ENCODE measurements at places on chromosomes 2 and 18.

DNA sequence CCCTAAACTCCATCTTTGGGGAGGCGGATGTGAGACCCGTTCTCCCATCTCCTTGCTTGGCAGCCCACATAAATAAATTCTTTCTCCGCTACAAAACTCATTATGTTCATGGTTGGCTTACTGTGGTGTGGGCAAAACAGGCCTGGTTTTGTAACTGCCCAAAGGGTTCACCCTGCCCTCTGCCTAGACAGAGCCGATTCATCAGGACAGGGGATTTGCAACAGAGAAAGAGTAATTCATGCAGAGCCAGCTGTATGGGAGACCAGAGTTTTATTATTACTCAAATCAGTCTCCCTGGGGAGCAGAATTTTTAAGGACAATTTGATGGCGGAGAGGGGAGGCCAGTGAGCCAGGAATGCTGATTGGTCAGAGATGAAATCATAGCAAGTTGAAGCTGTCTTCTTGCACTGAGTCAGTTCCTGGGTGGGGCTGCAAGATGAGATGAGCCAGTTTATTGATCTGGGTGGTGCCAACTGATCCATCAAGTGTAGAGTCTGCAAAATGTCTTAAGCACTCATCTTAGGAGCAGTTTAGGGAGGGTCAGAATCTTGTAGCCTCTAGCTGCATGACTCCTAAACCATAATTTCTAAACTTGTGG lies 8.4 kb upstream of the RNF125 start:
- DNase-seq = no peak

DNA sequence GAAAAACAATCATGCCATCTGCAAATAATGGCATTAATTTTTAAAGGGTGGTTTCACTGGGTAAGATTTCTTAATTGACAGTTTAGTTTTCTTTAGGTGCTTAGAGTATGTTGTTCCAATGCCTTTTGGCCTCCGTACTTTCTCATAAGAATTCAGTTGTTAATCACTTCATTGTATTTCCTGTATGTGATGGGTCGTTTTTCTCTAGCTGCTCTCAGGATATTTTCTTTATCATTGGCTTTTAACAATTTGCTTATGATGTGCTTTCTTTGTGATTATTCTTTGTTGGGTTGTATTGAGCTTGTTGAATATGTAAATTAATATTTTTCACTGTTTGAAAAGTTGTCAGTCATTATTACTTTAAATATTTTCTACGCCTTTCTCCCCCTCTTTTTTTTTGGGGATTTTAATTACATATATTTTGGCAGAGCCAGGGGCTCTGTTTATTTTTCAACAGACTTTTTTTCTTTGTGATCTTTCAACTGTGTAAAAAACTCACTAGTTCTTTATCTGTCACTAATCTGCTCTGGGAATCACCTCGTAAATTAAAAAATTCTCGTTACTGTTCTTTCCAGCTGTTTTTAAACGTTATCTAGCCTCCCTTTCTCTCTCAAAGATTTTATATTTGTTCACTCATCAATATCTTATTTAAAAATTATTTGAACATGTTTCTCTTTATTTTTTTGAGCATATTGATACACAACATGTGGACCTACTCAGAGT lies 56.2 kb upstream of the IL1R1 start:
- no peak for DNase-seq

- DNase-seq = no peak
These were observed 40.7 kb downstream of the RALB start for GRCh38 chr2:120293096-120294007.

DNA sequence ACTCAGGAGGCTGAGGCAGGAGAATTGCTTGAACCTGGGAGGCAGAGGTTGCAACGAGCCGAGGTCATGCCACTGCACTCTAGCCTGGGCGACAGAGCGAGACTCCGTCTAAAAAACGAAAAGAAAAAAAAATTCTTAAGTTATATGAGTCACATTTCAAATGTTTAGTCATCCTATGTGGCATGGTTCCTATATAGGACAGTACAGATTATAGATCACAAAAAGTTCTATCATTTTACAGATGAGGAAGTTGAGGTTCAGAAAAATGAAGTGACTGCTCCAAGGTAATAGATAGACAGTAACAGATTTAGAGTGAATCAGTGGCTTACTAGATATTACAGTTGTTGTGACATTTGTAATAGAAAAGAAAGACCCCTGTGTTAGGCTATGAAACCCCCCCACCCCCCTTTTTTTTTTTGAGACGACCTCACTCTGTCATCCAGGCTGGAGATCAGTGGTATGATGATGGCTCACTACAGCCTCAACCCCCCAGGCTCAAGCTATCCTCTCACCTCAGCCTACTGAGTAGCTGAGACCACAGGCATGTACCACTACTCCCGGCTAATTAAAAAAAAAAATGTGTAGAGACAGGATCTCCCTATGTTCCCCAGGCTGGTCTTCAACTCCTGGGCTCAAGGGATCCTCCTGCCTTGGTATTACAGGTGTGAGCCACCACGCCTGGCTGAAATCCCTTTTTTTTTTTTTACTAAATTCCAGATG lies 22.7 kb downstream of the PTPN4 start:
- no peak for DNase-seq

GRCh38 chr2:106572541-106573450 lies 85.6 kb downstream of the CD8B2 start:
- DNase-seq = no peak

- no peak for DNase-seq
These were observed 27.1 kb upstream of the LBH start for GRCh38 chr2:30204281-30204680.

- peak; percentile 44 for DNase-seq
These were observed 505 bp downstream of the FOXI3 start for GRCh38 chr2:88451811-88452564.

DNA sequence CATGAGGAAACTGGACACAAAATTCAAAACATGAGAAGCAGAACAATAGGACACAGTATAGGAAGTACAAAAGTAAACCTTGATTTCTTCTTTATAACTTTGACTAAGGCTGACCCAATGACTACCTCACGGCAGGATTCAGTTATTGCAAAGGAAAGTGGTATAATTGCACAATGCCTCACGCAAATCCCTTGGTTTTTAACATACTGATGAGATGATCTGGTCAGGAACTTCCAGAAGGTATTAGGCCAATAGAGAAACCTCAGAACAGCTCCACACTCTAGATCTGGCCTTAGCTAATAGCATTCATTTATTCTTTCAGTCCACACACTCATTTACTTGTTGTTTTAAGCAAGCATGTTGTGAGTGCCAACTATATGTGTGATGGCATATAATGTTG lies 1526.9 kb upstream of the ACVR2A start:
- DNase-seq = no peak

Measured in right forelimb (tissue), 1 donor.